ENCODE measurements at places on chromosomes 5 and 9.
A peak's percentile ranks its signal among the peaks of the same experiment; 100 is the strongest.

DNA sequence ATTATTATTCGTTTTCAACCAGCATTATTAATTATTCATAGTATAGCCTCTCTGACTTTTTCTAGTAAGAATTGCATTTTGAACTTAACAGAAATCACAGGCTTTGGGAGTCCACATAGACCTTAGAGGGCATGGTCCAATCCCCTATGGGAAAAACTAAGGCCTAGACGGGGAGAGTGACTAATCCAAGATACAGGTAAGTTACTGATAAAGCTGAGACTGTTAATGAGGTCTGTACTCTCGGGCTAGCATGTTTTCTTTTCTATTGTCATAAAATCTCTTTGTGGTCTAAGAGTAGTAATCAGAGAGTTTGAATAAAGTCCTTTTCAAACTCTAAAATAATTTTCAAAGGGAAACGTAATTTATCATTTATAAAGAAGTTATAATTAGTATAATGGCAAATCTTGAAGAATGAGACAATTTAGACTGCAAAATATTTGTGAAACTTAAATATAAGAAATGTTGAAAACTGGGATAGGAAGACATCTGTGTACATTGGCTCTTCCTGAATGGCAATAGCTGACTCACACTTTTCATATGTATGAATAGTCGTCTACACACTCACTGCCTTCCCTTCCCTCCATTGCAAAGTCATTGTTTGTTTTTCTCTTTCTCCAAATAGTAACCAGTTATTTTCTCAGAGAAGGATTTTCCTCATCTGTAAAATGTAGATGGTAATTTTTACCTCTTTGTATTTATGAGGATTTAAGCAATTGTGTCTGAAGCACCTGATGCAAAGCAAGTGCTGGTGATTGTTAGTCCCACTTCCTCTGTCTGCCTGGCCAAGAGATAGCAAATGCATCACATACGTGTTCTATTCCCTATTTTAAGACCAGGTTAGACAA lies 207.9 kb upstream of the CD180 start:
- DNase-seq = no peak

DNA sequence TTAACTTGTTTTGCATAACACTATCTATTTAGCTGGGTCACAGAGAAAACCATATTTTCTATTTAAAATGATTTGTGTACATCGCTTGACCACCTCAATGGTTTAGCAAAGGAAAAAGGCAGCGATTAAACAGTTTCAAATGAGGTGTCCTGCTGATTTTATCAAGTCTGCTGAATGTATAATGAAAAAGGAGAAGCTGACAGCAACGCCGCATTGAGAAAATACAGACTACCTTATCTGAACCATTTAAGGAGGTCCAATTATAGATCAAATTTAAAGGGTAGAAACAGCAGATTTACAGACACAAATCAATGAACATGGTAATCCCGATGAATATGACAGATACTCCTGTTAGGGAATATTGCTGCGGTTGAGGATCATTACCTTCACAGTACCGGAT lies 29.6 kb downstream of the PSMB7 start:
- DNase-seq = no peak

- DNase-seq = no peak
These were observed 23.3 kb downstream of the GOLGA2 start for GRCh38 chr9:128252317-128253139.

DNA sequence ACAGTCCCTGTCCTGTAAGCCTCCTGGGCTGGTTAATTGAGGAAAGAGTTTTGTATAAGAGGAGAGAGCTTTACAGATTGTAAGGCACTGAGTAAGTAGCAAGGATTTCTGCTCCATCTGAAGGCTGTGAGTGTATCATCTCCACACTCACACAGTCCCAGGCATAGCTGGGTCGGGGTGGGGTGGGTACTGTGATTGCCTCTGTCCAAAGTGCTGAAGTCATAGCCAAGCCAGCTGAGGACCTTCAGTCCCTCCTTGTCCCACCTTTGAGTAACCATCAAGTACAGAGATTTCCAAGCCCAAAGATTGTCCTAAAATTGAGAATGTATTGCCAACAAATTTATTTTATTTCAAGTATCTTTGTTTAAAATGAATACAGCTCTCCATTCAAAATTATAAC lies 5.5 kb upstream of the DNAJB5 start:
- peak; percentile 35 for DNase-seq

DNA sequence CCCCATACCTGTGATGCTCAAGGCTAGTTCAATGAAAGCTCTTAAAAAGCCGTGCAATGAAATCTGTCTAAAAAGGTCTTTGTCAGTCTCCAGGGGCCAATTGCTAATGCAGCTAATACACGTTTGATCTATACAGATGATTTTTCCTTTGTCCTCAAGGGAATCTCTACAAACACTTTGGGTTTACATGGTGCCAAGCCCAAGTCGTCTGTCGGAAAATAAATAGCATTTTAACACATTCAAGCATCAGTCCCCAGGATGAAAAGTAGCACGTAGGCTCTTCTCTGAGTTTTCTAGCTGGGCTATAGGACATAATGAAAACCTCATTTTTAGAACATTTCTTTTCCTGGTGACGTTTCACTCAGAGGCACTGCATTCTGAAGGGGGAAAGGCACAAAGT lies 477.4 kb upstream of the WWC1 start:
- DNase-seq = no peak

- no peak for DNase-seq
These were observed 10.6 kb downstream of the C1QTNF2 start for GRCh38 chr5:160359816-160360215.

DNA sequence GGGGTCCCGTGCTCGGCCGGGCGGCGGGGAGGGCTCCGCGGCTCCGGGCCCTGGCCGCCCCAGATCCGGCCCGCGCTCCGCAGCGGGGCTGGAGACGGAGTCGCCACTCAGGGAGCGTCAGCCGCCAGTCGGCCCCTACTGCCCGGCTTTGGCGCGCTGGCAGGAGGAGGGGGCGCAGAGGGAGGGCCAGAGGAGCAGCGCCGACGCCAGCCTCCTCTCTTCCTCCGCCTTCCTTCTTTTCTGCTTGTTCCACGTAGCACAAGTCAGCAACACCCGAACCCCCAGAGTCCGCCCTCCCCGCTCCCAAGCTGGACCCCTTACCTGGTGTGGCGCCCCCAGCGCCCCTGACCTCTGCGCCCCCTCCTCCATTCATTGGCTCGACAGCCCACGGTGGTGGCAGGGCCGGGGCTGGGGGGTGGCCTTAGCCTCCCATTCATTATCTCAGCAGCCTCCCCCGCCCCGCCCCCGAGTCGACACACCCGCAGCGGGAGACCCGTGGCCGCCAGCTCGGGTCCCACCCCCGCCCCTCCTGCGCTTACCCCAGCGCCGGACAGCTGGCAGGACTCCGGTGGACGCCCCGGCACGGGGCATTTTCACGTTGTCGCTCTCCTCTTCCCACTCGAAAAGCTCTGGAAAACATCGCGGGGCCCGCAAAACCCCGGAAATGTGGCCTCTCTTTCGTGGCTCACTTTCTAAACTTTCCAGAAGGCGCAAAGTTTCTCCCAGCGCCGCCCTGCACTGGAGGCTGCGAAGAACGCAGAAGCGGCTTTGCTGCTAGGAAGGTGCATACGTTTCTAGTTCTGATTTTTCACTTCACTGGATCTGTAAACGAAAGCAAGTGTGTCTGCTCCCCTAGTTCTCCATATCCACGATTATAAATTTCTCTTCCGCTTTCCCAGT lies at the start of gene LPAR1:
TSS of gene LPAR1 (minus strand) at position 140 of the 900 bp plus-strand sequence. CDS start 66,353 bp downstream, outside the sequence.
- DNase-seq = no peak

DNA sequence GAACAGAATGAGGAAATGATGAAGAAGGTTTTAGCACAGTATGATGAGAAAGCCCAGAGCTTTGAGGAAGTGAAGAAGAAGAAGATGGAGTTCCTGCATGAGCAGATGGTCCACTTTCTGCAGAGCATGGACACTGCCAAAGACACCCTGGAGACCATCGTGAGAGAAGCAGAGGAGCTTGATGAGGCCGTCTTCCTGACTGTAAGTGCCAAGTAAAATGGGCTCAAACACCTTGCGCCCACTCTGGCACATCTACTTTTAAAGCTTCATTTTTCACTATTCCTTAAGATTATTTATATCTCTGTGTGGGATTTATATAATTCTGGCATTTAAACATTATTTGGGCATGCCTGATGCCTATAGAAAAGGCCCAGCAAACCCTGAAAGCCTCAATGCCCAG lies 55.6 kb downstream of the CMYA5 start:
- no peak for DNase-seq

- DNase-seq = no peak
These were observed 9.0 kb upstream of the ZSWIM6 start for GRCh38 chr5:61322738-61323725.

DNA sequence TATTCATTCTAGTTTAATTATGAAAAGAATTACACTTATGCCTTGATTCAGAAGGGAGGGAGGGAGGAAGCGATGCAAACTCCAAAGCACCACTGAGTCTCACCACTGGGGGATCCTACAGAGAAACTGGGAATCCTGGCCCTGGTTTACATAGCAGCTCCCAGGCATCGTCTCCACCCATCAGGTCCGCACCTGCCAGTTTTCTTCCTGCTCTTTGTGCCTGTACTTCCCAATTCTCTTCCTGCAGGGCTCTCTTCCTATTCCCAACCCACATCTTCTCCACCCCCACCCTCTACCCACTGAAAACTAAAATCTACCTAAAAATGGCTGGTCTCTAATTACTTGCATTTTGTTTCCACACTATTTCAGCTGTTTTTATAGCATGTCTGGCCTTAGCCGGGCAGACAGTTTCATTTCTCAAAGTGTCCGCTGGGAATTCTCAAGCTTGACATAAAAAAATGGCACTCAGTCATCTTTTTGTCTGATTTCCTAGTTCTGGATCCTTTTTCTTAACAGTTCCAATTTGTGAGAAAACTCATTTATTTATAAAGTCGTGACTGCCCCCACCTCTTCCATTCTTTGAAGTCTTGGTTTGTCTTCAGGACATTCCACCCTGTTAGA lies 1.6 kb upstream of the TNIP1 start:
- DNase-seq = no peak

GRCh38 chr9:76459694-76460635 lies 983 bp downstream of the GCNT1 start:
- no peak for DNase-seq

GRCh38 chr5:80250801-80251200 lies 5.0 kb downstream of the SERINC5 start:
- no peak for DNase-seq

DNA sequence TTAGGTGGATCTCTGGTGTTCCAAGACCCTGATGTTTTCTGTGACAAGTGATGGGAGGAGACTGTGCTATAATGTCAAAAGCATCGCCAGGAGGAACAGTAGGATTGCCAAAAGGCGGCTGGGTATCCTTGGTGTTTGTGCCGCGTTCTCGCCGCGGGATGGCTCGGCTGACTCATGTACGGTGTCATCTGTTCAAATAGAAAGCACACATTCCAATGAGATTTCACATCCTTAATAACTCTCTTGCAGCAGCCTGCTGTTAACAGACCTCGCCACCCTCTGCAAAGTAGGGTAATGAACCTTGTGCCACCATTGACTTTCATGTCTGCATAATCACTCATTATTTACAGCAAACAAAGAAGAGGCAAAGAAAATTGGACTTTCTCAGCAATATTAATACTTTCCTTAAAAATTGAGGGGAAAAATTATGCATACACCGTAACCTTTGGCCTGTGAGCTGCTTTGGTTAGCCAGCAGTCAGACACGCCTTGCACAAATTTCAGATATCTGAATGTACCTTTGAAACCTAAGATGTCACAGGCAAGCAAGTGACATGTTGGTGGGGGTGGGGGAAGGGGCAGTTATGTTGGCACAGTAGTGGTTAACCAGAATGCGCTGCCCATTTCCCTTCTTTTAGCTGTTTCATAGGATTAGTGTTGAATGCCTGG lies 289.4 kb downstream of the EFNA5 start:
- no peak for DNase-seq

GRCh38 chr5:14330729-14331385 lies 187.7 kb downstream of the TRIO start:
- no peak for DNase-seq

DNA sequence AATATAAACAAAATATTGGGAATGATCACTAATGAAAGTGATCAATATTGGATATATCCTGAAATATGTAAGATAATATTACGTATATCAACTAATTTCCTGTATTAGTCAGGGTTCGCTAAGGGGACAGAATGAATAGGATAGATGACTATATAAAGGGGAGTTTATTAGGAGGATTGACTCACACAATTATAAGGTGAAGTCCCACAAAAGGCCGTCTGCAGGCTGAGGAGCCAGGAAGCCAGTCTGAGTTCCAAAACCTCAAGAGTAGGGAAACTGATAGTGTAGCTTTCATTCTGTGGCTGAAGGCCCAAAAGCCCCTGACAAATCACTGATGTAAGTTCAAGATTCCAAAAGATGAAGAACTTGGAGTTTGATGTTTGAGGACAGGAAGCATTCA lies 561.1 kb downstream of the PRDM9 start:
- DNase-seq = no peak

- no peak for DNase-seq
These were observed 30.8 kb downstream of the SLC38A9 start for GRCh38 chr5:55681301-55681700.

DNA sequence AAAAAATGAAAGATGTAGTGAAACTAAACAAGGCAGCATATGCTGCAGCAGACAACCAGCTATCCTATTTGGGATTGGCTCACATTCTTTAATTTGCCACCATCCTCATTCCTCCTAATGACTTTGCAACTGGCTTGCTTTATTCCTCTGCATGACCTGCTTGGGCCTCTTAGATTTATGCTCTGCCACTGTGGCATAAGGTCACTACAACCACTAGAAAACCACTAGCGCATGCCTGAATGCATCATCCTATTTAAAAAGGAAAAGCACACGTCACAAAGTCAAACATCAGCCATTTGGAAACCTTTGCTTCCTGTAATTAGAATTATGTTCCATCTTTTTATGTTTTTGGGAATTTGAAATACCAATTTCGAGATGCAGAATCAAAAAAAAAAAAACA lies 40.8 kb upstream of the CCDC152 start:
- no peak for DNase-seq

GRCh38 chr9:69104830-69105527 lies 69.1 kb upstream of the TJP2 start:
- DNase-seq = no peak

DNA sequence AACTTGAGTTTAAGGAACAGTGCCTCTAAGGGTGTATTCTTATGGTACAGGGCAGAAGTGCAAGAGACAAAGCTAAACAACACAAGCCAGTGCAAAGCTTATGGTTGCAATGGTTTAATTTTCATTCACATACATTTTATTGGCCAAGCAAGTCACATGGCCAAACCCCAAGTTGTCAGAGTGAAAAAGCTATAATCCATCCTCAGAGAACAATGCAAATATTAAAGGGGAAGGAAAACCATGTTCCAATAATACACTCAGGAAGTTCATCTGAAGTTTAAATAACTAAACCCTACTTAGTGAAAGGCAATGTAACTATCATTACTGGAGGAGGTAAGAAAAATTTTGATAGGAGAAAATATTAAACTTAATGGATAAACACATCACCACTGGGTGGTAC lies 26.6 kb upstream of the TLR4 start:
- DNase-seq = no peak

DNA sequence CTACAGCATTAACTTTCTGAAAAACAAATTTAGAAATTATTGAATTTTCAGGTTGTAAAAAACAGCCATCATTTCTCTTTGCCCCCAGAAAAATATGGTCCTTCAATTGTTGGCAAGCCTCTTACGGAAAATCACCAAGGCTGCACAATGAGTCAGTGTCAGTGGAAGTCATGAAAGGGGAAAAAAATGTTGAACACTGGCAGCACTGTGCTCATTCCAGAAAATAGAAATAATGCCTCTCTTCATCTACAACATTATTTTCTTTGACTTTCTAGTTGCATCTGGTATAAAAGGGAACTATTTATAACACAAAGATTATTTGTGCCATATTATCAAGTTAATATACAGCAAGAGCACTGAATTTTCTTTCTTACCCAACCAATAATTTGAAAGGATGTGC lies 26.7 kb upstream of the STK32A start:
- DNase-seq = no peak
